ENCODE measurements at places on chromosomes 4 and X.

DNA sequence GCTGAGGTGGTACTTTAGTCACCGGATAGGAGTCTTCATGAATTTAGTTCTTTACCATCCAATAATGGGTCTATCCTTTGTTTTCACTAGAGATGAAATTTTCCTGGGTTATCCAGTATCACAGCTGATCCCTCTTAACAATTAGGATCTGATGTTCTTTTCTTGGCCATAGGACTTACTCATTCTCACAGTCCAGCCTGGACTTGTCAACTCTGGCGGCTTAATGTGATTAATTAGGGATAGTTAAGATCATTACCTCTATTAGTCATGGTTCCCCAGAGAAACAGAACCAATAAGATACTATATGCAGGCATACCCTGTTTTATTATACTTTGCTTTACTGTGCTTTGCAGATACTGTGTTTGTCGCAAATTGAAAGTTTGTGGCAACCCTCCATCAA is 272.7 kb upstream of the FAT4 start:
- DNase-seq, result no peak

DNA sequence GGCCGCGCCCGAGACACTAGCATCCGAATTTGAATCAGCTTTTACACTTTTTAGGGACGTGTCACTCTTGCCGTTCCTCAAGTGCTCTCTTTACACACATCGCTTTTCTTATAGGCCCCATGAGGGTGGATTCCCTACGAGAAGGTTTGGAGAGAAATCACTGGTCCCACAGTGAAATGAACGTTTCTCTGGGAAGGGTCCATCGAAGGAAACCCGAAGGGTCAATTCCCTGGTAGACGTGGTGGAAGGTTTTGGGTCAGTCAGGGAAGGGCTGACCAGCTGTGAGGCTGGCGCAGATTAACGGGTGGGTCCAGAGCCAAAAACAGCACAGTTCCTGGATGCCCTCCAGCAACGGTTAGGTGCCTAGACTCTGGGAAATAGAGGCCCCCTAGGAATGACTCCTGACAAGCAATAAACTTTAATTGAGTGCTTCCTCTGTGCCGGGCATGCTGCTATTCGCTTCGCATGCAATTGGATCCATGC is 35.9 kb downstream of the ETDC start:
- no peak for DNase-seq

GRCh38 chr4:180156684-180157083 is 2086.5 kb upstream of the TENM3 start:
- no peak for DNase-seq

- DNase-seq, result no peak
Observed at GRCh38 chr4:44908565-44908964, 182.2 kb upstream of the GNPDA2 start.

DNA sequence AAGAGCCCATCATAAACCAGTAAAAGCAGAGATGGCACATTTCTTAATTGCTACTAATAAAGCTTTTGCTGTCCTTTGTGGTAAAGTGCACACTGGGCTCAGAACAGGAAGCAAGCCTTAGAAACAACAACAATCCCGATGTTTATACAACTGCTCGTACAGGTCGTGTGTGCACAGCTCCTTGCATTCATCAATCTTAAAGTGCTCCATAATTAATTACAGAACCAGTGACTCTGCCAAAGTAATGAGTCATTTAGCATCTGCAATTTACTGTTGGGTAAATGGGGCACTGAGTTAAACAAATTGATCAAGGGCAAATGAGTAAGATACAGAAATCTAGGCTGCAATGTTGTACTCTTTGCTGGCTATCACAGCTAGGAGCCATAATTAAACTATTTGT is 61.3 kb upstream of the TXK start:
- DNase-seq, result no peak

DNA sequence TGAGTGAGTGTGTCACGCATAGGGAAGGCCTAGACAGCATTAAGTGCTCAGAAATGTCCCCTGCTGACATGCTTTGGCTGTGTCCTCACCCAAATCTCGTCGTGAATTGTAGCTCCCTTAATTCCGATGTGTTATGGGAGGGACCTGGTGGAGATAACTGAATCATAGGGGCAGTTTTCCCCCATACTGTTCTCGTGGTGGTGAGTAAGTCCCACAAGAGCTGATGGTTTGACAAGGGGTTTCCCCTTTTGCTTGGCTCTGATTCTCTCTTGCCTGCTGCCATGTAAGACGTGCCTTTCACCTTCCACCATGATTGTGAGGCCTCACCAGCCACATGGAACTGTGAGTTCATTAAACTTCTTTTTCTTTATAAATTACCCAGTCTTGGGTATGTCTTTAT is 78.0 kb downstream of the NSUN7 start:
- DNase-seq, result no peak

GRCh38 chrX:119607018-119607389 is 780 bp upstream of the NKRF start:
- DNase-seq, result no peak

DNA sequence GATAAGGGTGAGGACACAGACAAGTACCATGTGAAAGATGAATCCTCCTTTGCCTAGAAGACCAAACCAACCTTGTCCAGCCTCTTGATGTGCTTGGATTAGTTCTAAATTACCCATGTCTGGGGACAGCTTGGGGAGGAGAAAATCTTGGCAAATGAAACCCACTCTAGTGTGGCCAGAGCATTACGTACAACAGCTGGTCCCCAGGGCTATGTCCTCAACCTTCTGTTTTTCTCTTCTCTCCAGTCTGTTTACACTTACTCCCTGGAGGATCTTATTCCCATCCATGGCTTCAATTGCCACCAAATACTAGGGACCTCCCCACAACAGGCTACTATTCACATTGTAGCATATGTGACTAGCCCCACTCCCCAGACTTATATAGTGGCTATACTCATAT is 384.5 kb downstream of the OPHN1 start:
- no peak for DNase-seq

DNA sequence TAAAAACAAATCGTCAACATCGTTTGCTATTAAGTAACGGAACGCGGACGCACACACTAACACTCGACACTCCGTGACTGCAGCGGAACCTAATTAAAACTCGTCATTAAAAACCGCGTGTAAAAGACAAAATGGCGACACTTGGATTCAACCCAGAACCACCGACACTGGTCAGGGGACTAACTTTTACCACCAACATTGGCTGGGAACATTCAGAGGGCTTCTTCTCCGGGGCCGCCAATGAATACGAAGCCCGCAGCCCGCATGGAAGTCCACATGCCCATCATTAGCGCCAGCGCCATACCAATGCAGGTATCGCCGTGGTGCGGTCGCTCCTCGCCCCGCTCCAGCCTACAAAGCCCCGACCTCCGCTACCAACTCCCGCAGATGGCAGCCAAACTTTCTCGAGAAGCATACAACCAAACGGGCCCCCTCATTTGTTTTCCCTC is 498 bp downstream of the RBMX start:
- DNase-seq, result no peak

DNA sequence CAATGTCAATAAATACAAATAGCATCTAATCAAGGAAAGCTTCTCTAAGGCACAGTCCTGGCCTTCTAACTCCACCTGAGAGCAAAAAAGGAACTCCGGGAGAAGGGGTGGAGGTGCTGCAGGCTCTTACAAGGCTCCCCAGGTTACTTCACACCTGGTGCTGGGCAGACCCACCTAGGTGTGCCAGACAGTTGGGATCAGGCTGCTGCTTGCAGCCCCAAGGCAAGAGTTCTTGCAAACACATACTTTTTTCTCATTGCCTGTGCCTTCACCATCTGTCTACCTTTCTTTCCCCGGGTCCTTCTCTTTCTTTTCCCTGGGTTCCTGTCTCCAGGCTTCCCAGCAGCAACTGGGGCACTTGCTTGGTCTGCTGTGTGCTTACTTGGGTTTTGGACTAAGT is 81.4 kb upstream of the STIM2 start:
- no peak for DNase-seq

DNA sequence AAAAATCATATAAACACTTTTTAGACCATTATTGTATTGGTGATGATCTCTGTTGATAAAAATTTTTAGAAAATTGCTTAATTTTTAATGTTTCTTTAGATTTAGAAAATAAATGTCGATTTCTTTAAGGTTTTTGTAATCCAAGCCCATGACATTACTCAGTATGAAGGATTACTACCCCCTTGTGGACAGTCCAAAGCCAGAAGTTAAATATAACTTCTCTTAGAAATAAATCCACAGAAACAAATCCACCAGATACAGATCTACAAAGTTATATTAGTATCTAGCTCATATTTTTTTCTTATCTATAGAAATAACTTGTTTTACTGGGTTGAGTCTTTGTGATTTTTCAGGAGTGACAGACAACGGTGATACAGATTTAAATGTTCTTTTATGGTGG is 18.9 kb downstream of the TIFA start:
- no peak for DNase-seq

- no peak for DNase-seq
Observed at GRCh38 chr4:47954677-47955076, 40.3 kb upstream of the NFXL1 start.

GRCh38 chrX:118655561-118656246 is 71.7 kb upstream of the IL13RA1 start:
- DNase-seq, result no peak

GRCh38 chrX:118795528-118796280 is 27.9 kb upstream of the ZCCHC12 start:
- no peak for DNase-seq

DNA sequence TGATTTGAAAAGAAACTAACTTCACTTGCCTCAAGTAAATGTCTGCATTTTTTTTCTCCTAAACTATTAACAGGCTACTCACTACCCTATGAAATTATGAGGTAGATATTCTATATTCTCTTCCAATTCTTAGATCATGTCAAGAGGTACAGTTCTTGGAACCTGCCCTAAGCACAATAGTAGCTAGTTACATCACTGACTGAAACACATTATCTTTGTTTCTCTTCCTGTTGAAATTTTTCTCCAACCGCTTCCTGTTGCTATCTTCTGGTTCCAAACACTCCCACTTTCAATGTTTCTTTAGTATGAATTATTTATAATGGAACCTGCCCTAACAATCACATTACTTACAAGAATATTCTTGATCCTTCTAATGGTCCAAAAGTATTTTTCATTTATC is 5.0 kb upstream of the BANK1 start:
- no peak for DNase-seq

- no peak for DNase-seq
Observed at GRCh38 chrX:65601530-65602220, 65.8 kb upstream of the MSN start.

- DNase-seq, result no peak
Observed at GRCh38 chr4:140861359-140862176, 105.4 kb upstream of the TBC1D9 start.

GRCh38 chr4:75037252-75037651 is 104.3 kb downstream of the PARM1 start:
- DNase-seq, result no peak

DNA sequence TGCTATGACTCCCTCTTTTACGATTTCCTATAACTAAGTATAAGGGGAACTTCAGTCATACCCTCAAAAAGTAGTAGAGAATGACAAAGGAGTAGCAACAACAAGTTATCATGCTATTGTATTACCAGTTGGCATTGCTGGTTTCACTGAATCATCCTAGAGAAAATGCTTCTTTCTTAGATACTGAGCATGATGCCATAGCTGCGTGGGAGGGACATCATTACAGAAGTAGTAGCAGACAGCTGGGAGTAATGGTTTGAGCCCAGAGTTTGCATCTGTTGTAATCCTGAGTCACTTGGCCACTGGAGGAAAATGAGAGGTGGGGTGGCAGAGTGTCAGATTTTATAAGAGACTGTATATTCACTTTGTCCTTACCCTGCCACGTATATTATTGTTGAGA is 38.6 kb downstream of the MTMR1 start:
- DNase-seq, result no peak

GRCh38 chr4:151291485-151291884 is 14.5 kb downstream of the PRSS48 start:
- DNase-seq, result no peak

- DNase-seq, result no peak
Observed at GRCh38 chr4:168076989-168077725, 15.2 kb upstream of the ANXA10 start.

DNA sequence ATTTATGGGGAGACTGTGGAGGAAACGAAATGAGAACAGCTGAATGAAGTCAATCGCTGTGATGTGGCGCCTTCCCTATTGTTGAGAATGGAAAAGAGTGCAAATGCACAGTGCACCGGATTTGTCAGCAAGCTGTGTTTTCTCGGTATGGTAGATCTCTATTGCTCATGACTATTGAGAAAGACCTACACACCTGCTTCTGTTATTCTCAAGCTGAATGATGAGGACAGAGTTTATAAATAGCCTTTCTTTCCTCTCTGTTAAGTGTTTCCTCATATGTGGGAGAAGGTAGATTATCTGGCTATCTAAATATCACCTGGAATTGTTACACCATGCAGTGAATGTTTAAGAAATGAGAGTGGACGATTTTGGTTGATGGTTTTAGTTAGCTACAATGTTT is 650.7 kb downstream of the IL1RAPL1 start:
- no peak for DNase-seq

GRCh38 chrX:120402369-120402768 is 40.5 kb downstream of the ATP1B4 start:
- no peak for DNase-seq

DNA sequence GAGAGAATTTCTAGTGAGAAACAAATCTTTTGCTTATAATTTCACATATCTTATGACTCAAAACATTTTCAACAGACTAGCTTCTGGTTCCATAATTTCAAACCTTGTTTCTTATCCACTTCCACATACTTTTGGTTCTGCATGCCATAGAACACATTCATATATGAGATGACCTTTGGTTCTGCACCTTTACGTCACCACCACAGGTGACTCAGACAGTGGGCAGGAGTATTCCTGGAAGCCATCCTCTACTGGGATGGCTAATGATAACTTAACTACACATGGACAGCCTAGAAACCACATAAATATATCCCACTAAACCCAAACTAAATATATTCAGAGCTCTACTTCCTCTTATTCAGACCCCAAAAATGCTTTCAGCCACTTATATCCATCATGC is 133.3 kb downstream of the DCK start:
- DNase-seq, result no peak

GRCh38 chr4:183936574-183937345 is 31.7 kb downstream of the STOX2 start:
- DNase-seq, result no peak

DNA sequence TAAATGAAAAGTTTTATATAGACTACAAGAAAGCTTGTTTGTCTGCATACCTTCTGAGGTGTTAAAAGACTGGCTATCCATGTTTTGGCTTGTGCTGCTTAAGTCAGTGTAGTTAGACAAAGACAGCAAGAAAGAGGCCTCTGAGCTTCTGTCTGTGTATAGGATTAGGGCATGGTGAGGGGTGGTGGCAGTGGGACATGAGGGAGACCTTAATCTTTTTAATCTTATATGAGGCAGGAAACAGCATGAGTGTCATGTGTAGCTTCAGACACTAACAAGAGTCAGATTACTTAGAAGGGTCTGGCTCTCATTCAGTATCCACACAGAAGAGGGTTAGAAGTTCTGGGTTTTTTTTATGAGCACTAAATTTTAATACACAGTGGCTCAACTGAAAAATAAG is 213.3 kb downstream of the GABRG1 start:
- no peak for DNase-seq

DNA sequence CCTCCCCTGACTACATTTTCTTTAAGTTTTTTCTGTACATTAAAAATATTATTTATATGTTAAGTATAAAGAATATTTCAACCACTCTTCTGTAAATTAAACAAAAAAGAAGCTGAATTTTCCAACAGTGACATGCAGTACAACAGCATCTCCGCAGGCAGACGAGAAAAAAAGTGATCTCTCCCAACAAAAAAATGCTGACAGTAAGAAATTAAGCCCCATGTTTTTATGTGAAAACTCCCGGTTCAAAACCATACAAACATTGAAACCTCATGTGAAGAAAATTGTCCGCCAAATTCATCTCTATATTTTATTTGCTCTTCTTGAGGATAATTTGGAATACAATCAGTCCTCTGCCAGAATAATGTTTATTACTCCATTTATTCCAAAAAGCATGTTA is 20.1 kb upstream of the CD99 start:
- no peak for DNase-seq

All from vagina (tissue), 2 donors.